ENCODE measurements at places on chromosomes 13 and 19.

DNA sequence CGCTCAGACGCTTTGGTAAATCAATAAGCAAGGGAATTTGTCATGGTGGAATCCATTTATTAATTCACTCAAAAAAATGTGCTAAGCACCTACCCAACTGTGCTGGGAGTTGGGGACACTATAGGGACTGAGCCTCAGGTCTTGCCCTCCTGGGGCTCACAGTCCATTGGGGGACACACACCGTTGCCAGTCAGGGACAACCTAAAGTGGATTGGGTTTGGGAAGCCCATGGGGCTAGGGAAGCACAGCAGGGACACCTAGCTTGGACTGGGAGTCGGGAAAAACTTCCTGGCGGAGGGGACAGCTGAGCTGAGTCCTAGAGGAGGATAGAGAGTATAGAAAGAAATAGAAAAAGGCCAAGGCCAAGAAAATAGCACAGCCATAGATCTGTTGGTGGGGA lies 8.5 kb downstream of the FOSB start:
- DNase-seq: no peak

GRCh38 chr13:93926425-93926824 lies 553.1 kb downstream of the DCT start:
- no peak for DNase-seq

DNA sequence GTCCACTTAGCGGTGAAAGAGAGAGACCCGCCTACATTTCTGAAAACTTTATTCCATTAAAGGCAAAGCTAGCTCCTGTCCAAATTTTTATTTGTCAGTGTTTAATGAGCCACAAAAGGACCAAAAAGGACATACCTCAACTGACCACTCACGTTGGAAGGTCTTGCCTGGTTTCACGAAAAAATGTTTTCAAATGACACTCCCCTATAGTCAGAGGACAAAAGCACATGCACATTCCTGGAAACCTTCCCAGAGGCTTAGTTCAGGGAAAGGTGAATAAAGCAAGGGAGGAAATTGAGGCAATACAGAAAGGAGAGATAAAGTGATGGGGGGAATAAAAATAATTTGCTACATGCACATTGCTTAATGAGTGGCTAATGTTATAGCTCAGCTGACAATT lies 55.6 kb downstream of the DOCK9 start:
- DNase-seq: no peak

DNA sequence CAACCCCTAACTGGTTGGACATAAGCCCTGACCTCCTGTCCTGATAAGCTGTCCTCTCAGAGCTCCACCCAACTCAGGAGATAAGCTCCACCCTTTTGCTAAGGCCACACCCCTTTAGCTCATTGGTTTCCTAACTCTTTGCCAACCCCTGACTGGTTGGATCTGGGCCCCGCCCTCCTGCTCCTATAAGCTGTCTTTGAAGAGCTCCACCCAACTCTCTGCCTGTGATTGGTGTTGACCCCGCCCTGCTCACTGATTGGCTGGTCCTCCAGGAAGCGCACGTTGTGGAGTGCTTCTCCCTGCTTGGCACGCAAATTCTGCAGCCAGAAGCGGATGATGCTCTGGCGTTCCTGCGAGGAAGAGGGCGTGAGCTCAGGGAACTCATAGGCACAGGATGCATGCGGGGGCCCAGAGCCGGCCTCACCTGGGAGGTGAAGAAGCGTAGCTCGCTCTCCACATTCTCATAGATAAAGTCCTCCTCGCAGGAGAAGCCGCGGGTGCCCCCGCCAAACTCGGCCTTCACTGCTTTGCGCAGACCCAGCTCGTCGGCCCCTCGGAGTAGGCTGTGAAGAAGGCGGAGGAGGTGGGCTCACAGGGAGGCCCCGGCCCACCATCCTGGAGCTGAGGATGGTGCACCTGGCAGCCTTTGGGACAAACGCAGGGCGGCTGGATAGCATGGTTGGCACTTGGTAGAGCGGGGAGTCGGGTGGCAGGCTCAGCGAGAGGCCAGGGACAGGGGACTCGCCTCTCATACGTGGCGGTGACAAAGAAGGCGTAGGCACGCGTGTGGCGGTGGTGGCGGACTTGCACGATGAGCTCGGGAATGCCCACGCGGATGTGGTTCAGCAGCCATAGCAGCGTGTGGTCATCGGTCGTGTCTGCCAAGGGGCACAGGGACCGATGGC lies 1.7 kb downstream of the ANO8 start:
- no peak for DNase-seq

DNA sequence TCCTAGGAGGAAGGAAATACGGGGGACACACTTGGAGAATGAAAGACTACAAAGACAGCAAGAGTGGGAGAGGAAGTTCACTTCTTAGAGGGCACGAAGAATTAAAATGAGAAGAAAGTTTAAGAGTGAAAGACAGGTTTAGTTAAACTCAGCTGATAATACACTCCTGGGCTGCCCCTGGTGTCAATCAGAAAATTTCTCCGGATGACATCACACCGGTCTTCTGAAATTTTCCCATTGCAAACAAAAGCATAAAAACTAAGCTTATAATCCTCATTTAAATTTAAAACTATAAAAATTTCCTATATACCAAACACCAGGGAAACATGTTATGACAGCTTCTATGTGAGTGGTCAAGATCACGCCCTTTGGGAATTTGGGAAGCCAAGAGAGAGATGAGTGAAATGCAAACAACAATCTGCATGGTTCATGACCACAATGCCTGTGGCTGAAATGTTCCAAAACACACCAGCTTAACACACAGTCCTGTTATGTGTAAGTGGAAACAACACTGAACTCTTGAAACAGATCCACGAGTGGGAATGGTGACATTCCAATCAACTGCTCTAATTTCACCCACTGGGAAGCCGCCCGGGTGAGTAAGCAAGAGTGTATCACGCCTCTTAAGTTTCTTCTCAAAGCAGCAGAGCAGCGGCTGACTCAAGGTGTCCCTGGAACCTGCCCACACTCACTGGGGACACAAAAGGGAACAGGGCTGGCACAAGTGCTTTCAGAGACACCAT lies 49.0 kb downstream of the BRD4 start:
- no peak for DNase-seq

- no peak for DNase-seq
These were observed 47.2 kb downstream of the COMP start for GRCh38 chr19:18743784-18744418.

DNA sequence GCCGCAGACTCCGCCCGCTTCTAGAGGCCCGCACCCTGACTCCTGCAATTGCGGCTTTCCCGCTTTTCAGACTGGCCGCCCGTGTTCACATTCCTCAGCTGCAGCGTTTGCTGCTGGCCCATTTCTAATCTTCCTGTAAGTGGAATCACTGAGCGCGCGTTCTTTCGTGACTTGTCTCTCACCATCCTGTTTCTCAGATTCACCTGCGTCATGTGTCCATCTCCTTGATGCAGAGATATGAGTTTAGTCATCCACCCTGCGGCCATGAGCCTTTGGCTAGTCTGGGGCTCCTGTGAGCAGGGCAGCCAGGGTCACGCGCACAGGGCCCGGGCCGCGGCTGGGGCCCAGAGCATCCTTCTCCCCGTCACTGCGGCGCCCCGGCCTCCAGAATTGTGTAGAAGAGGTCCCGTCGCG lies 110.0 kb downstream of the CRYL1 start:
- no peak for DNase-seq

DNA sequence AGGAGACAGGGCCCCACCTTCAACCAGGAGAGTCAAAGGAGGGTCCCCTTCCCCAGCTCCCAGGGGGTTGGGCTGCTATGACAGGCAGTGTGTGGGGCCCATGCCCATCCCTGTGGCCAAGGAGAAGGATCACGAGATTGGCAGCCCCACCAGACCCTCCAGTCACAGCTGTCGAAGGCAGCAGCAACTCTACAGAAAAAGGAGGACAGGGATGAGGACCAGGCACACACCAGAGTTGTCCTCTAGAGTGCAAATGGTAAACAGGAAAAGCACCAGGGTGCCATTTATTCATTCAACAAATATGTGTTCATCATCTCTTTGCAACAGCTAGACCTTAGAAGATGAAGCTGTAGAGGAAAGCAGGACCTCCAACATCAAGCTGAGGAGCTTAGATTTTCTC lies 4.1 kb downstream of the PTH2 start:
- no peak for DNase-seq
